ENCODE measurements at places on chromosomes 12 and 14.

GRCh38 chr12:19597167-19598026, 158.1 kb downstream of the AEBP2 start:
- H3K4me1 ChIP-seq, result no peaks in the 10 kb centered on the region
- peaks cover 8% of the 10 kb centered on the region for H3K27me3 ChIP-seq
- DNase-seq, result no peak
- H3K27ac ChIP-seq, result no peak overlapping the region
- H3K4me3 ChIP-seq, result no peak overlapping the region

DNA sequence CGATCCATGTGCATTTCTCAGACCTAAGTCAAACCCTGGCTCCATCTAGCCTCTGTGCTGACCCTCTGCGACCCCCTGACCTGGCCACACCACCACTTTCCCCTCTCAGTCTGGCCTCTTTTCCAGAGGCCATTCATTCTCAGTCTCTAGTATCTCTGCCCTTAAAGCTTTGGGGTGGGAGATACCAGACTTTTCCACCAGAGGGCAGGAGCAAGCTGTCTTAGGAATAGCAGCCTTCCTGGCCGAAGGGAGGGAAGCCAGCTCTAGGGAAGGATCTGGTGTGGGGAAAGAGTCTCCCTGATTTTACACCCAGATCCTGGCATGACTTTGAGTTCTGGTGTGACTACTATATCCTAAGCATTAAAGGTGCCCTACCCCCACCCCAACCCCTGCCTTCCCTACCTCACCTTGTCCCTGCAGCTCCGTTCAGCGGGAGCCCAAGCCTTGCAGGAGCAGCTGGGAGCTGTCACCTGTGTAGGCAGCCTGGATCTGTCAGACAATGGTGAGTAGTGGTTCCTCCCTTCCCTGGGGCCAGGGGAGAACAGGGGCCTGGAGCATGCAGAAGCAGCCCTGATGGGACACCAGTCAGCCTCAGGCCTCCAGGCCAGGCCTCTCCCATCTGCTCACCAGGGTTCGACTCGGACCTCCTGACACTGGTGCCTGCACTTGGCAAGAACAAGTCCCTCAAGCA, 6.6 kb downstream of the CARMIL3 start:
- H3K4me3 ChIP-seq, result peak overlapping the region; percentile 52
- H3K4me1 ChIP-seq, result peaks cover 4% of the 10 kb centered on the region
- H3K27ac ChIP-seq, result no peak overlapping the region
- no peak for DNase-seq
- no peaks in the 10 kb centered on the region for H3K36me3 ChIP-seq

- H3K27me3 ChIP-seq, result no peaks in the 10 kb centered on the region
- no peak overlapping the region for H3K27ac ChIP-seq
- H3K36me3 ChIP-seq, result no peaks in the 10 kb centered on the region
- H3K4me3 ChIP-seq, result no peak overlapping the region
These were observed 138.7 kb upstream of the PLEKHA5 start for GRCh38 chr12:18990856-18991255.

GRCh38 chr14:75230140-75230792, 48.4 kb upstream of the FOS start:
- no peaks in the 10 kb centered on the region for H3K36me3 ChIP-seq
- no peaks in the 10 kb centered on the region for H3K27me3 ChIP-seq
- no peak overlapping the region for H3K4me3 ChIP-seq
- H3K27ac ChIP-seq, result peak overlapping the region; percentile 95

- no peaks in the 10 kb centered on the region for H3K27me3 ChIP-seq
- H3K27ac ChIP-seq, result peak overlapping the region; percentile 34
- H3K36me3 ChIP-seq, result peaks cover 10% of the 10 kb centered on the region
These were observed 38.6 kb downstream of the BCL11B start for GRCh38 chr14:99233222-99234035.

- H3K27ac ChIP-seq, result no peak overlapping the region
- no peaks in the 10 kb centered on the region for H3K36me3 ChIP-seq
- no peak overlapping the region for H3K4me3 ChIP-seq
These were observed 32.2 kb upstream of the SERPINA6 start for GRCh38 chr14:94355191-94355794.
